WTC11 (cell line): ENCODE measurements at places on chromosomes 7 and 10. TPM values are rescaled to one million over a fixed set of nuclear protein-coding genes. Genes with fewer than 3 reads are reported as not detected.

DNA sequence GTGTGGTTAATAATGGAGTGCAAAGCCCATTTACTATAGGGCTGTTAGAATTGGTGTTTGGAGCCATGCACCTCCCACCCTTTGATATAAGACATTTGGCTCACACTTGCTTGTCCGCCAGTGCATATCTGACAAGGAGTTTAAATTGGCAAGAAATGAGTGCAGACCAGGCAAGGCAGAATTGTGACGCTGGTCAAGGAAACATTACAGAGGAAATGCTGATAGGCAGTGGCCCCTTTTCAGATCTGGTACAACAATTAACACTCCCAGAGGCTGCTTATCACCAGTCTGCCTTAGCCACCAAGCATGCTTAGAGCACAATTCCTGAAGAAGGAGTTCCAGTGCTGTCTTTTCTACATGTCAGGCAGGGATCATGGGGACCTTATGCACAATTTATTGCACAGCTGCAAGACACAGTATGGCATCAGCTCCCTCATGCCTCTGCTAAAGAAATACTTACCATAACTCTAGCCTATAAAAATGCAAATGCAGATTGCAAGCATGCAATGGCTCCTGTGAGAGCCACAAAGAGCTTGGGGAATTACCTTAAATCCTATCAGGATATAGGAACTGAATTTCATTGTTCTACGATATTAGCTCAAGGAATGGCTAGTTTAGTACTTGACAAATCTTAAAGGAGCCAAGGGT is 35.2 kb downstream of the OR13A1 start:
- DNase-seq, result no peak

DNA sequence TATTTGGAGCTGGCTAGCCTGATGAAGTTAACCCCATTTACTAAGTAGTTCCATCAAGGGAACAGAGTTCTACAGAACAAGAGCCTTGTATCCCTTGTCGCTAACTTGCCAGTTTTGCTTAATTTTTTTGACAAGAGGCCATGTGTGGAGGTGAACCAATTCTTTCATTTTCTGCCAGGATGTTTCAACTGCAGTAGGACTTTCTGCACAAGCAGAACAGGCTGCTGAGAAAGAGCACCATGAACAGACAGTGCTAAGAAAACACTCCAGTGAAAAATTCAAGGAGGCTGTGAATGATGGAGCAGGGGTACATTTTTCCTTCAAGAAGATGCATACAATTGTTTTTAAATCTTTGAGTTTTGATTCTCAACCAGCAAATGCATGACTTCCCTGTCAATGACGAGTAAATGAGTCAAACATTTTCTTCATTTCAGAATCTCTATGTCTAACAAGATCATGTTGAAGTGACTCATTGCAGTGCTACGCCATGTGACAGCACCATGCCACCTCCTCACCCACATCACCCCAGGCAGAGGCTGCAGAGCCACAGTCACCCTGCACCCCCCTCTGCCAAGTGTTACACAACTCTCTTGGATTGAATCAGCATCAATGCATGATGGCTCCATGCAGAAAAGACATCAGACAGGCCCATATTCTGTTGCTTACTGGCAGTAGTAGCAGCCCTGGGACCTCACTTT is 193.1 kb downstream of the COBL start:
- no peak for DNase-seq

DNA sequence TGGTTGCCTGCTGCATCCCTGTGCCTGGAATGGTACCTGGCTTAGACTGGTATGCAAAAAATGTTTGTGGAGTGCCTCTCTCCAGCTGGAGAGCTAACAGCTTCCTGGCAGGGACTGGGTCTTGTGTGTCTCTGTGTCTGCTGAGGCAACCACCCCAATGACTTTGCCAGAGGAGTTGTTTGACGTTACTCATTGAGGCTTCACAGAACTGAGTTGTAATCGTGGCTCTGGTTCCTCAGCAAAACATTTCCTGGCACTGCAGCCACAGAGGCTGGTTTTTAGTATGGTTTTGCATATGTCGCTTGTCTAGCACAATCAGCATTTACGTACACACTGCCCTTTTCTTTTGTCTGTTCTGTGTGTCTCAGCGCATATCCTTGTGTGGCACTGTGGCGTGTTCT is 7.5 kb downstream of the ZNF282 start:
- no peak for DNase-seq

DNA sequence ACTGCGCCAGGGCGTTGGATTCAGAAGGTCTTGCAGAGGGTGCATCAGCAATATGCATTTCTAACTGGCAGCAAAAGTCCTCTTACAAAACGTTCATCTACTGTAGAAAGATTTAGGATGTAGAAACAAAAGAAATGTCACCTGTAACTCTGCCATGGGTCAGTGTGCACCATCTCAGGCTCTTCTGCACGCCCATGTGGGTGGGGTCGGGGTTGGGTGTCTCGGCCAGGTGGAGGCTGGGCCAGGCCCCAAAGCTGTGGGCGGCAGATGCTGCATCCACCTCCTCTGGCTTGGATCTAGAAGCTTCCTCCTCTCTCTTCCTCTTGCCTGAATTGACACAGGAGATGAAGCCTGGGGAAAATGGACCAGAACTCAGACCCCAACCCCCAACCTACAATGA is 111.3 kb upstream of the PPP2R2D start:
- DNase-seq, result no peak

DNA sequence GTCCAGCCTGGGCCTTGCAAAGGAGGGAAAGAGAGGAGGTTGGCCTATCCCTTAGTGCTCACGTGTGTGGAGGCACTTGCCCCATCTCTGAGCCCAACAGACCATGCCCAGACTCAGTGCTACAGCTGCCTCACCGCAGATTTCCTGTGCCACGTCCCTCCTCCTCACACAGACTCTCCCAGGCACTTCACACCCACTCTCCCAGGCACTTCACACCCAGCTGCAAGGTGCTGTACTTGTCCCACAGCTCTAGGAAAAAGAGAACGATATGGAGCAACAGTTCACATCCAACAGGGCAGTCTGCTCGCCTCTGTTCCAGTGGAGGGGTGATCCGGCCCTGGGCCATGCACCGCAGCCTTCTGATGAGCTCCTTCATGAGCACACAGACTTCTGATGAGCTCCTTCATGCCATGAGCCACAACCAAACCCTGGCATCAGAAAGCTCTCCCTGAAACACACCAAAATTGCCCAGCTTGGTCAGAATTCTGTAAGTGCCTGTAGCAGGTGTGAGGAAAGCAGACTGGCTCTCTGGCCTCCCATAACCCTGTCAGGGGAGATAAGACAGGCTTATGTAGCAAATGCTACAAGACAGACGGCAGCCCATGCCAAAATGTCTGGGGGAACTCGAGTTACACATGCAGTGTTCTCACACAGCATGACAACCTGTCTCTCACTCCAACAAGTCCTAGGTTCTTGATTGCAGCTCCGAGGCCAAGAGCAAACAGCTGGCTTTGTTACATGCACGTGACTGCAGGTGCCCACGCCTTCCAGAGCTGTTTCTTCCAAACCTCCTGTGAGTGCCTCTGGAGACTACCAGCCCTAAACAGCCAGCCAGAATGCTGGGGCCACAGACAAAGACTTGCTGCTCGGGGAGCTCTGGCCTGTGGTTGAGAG is 348.5 kb downstream of the GRID1 start:
- no peak for DNase-seq

GRCh38 chr10:125679436-125679835 is 3.5 kb downstream of the TEX36 start:
- DNase-seq, result no peak

Gene MMP21
- total RNA-seq, result not detected in 3 replicates

Gene SEMA3A
- 29.2 to 33.3 TPM (median 32.2 TPM) in 3 replicates for total RNA-seq

Gene THNSL1
- total RNA-seq, result 5.1 to 5.5 TPM (median 5.4 TPM) in 3 replicates
